ENCODE measurements at places on chromosomes 7 and 10.

DNA sequence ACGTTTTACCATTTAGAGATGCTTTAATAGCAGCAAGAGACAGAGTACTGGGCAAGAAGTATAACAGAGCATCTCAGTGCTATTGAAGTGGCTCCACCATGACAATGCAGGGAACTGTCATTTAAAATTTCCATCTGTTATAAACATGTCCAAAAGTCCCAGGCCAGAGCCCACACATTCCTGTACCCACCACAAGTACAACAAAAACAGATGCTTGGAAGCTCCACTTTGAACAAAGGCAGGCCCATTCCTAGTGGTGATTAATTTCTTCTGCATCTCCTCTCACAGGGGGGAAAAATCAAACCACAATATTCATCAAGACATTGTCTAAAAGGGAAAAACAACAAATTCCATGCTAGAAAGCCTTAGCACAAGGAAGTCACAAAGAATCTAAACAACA, 627.9 kb downstream of the PARD3 start:
- DNase-seq, result no peak

- no peak for DNase-seq
These were observed 16.2 kb downstream of the OPTN start for GRCh38 chr10:13115832-13116803.

- no peak for DNase-seq
These were observed 22.0 kb downstream of the PRTFDC1 start for GRCh38 chr10:24930427-24930826.

DNA sequence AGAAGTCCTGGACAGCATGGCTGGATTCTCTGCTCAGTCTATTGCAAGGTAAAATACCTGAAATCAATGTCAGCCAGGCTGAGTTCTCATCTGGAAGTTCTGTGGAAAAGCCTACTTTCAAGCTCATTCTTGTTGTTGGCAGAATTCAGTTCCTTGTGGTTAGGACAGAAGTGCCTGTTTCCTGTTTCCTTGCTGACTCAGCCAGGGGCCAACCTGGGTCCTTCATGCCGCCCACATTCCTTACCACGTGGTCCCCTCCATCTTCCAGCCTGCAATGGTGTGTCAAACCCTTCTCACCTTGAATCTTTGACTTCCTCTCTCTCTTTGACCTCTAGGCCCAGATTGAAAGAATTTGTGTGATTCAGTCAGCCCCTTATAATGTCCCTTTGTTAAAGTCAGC, 197.1 kb upstream of the STK17A start:
- DNase-seq, result no peak

DNA sequence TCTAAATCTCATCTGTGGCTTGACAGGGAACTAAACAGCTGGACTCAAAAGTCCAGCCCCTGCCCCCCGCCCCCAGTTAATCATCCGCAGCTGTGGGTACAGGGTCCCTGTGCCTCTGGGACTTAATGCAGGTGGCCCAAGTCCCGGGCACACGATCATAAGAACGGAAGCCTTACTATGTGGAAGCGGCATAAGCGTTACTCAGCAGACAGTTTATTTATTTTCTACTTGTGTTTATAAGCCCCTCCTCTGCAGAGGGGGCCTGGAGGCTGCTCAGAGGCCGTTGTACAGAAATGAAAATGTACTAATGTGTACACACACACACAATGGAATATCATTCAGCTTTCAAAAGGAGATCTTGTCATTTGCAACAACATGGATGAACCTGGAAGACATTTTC, 158.0 kb upstream of the TNS3 start:
- no peak for DNase-seq
